H9 (cell line): ENCODE measurements at places on chromosomes 6 and 20.

DNA sequence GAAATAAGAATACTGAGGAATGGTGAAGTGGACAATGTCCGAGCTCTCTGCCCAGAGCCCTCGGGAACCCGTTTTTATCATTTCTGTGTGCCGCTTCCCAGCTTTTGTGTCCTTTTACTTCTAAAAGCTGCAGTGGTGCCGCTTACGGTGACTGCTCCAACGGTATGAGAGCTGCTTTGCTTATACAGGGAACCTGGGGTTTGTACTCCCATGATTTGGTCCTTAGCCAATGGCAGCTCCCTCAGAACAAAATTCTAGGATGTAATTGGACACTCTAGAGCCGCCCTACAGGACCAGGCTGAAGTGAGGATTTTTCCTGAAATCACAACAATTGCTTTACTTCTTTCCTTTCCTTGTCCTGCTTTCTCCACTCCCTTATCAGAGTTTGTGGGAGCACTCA, 24.2 kb upstream of the PCSK2 start:
- DNase-seq, result peak; percentile 64

DNA sequence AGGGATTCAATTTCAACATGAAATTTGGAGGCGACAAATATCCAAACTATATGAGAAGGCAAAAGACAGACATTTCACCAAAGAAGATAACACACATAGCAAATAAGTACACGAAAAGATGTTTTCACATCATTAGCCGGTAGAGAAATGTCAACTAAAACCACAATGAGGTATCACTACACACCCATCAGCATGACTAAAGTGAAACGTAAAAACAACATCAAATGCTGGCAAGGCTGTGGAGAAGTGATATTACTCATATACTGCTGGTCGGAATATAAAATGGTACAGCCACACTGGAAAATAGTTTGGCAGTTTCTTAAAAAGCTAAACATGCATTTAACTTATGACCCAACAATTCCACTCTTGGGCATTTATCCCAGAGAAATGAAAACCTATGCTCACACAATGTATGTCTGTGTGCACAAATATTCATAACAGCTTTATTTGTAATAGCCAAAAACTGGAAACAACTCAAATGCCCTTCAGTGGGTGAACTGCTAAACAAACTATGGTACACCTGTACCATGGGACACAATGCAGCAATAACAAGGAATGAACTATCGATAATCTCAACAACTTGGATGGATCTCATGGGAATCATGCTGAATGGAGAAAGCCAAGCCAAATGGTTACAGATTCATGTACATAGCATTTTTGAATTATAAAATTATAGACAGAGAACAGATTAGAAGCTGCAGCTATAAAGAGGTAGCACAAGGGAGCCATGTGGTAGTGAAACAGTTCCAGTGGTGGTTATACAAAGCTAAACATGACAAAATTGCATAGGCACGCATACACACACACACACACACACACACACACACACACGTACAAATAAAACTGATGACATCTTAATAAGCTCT, 8.6 kb downstream of the ADAT2 start:
- no peak for DNase-seq

DNA sequence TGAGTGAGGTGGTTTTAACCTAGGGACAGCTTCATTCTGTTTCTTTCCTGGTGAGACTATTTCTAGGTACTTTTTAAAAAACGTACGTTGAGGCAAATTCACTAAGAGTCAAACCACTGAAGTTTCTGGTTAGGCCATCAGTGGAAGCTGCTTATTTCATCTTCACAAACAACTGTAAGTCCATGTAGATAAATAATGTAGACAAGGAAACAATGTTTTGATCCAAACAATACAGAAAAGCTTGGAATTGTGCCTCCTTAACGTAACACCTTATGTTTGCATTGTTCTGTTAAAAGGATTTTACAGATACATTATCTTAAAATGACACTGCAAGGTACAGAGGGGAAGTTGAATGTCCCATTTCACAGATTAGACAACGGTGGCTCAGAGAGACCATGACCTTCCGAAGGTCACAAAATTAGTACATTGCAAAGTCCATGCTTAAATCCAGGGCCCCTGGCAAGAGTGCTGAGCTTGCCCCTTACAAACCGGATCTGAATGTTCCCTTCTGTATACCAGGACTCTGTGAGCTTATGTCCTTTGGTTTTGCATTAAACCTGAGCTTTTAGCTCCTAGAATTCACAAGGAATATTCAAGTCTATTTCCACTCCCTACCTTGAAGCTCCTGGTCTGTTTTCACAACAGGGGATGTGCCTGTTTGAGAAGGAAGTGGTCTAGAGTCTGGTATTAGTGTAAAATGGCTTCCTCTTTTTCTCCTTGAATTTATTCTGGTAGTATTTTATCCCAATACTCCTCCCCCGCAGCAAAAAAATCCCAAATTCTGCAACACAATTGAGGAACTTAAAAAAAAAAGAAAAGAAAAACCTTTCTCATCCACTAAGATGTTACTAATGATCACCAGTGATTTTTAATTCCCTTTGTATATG, 28.9 kb upstream of the ZNF217 start:
- DNase-seq, result no peak

DNA sequence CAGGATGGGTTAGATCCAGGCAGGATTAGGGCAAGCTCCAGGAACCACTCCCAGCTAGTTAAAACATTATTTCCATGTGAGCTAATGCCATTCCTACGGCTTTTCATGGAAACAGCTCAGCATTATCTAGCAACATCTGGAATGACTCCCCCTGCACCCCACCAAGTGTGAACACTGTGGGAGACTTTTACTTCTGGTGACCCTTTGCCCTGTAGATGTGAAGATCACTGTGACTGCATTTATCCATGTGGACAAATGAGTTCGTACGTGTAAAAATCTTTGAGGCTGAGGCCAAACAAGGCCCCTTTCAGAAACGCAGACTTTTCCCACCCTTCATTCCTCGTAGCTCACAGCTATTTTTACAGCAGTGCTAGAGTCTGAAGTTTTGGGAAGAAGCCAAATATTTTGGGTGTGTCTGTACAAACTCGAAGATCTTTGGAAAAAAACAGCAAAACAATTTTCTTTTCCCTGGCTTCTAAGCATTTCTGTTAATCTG, 221.8 kb upstream of the SOX4 start:
- no peak for DNase-seq

GRCh38 chr20:53556267-53556897, 37.3 kb downstream of the ZNF217 start:
- no peak for DNase-seq

- peak; percentile 29 for DNase-seq
Observed at GRCh38 chr6:32627831-32628230, 9.4 kb upstream of the HLA-DQA1 start.

DNA sequence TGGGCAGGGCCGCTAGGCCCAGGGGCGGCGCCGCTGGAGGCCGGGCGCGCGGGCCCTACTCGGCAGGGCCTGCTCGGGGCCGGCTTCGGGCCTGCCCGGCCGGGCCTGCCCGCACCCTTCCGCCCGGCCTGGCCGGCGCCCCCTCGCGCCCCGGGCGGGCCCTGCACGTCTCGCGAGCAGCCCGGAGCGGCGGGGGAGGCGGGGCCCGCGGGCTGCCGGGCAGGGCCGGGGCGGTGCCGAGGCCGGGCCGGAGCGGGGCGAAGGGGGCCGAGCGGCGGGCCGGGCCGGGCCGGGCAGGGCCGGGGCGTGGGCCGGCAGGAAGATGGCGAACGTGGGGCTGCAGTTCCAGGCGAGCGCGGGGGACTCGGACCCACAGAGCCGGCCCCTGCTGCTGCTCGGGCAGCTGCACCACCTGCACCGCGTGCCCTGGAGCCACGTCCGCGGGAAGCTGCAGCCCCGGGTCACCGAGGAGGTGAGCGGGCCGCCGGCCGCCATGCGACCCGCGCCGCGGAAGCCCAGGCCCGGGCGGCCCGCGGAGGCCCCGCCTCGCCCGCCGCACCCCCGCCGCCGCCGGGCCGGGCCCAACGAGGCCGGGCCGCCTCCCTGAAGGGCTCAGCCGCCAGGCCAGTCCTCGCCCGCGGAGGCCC, at the start of gene NPEPL1:
TSS of gene NPEPL1 (plus strand) at position 222 of the 647 bp plus-strand sequence. CDS start at position 323, 101 bp downstream.
- no peak for DNase-seq

DNA sequence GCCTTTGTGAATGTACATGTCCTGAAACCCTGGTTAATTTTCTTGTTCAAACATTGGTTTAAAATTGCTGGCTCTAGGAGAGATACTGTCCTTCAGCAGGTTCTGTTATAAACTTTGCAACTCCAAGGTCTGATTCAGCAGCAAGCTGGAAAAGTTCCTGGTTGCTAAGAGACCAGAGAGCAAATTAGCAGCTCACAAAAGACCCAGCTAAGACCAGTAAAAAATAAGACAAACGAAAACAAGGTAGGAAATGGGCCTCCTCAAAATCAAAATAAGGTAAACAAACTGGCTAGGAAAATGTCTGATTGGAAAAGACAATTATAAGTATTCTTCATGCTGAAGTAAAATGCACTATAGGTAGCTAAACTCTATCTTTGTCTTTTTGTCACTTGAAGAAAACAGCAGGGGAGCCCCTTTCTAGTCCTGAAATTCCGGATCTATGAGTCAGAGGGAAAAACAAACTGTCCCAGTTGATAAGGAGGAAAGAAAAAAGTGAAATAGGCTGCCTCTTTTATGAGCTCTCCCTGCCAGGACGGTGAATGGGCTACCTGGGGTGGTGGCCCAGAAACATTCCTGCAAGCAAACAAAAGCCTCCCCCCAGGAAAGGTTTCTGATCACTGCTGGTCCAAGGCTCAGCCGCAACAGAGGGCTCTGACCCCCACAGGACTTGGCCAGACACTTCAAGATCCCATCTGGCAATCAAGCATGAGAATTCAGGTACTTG, 41.6 kb downstream of the UNC5CL start:
- peak; percentile 88 for DNase-seq

DNA sequence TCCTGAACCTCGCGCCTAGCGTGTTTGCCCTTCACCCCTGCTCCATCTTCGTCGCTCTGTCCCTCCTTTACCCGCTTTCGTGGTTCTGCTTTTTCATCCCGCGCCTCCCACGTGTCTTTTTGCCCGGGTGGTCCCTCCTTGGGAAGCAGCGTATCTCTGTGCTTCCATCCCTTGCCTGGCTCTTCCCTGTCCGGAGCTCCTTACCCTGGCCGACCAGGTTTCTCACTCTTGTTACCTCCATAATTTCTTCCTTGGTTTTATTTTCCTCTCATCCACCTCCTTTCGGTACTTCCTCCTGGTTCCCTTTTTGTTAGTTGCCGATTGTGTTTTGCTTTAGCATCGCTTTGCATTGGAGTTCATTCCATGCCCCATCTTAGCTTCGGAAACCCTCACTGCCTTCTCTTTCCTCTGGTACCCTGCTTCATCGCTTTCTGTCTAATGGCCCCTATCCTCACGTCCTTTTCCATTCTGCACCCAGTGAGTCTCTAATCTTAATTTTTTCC, 735 bp downstream of the FAM135A start:
- DNase-seq, result no peak

GRCh38 chr6:36478051-36478526, 35.3 kb downstream of the KCTD20 start:
- no peak for DNase-seq

DNA sequence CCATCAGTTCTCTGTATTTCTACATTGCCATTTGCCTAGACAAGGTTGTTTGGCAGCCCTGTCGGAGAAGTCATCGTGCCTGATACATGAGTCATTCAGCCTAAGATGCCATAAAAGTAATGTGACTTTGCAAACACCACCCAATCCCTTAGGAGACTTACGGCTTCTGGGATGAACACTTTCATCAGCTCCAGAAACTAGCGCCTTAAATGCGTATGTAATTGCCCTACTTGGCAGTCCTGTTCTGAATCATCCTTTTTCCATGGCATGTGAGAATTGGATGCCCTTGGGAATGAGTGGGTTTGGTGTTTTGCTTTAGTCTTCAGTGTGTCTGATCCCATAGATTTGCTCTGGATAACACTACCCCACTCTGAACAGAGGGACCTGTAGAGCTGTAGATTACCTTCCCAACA, 158.5 kb downstream of the SASH1 start:
- no peak for DNase-seq
